ENCODE measurements at places on chromosomes 5 and 9.
A peak's percentile ranks its signal among the peaks of the same experiment; 100 is the strongest.

DNA sequence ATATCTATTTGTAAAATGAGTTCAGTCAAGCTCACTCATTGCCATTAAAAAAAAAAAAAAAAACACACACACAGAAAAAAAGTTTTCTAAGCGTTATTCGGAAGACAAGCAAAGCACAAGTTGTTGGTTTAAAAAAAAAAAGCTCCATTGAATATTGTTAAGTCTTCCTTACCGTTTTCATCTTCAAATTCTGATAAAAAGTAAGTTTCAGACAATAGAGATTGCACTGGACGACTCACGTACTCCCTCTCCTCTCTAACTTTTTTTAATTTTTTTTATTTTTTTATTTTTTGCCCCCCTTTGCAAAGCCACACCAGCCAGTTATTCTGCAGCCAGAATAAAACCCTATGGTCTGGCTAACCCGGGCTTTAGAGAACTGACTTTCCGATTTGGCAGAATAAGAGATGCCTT, 544 bp downstream of the ADAMTS6 start:
- H3K36me3 ChIP-seq = no peaks in the 10 kb centered on the region
- H3K4me3 ChIP-seq = peak overlapping the region; percentile 90
- no peaks in the 10 kb centered on the region for H3K27me3 ChIP-seq
- no peaks in the 10 kb centered on the region for H3K4me1 ChIP-seq
- peak overlapping the region; percentile 48 for H3K27ac ChIP-seq

DNA sequence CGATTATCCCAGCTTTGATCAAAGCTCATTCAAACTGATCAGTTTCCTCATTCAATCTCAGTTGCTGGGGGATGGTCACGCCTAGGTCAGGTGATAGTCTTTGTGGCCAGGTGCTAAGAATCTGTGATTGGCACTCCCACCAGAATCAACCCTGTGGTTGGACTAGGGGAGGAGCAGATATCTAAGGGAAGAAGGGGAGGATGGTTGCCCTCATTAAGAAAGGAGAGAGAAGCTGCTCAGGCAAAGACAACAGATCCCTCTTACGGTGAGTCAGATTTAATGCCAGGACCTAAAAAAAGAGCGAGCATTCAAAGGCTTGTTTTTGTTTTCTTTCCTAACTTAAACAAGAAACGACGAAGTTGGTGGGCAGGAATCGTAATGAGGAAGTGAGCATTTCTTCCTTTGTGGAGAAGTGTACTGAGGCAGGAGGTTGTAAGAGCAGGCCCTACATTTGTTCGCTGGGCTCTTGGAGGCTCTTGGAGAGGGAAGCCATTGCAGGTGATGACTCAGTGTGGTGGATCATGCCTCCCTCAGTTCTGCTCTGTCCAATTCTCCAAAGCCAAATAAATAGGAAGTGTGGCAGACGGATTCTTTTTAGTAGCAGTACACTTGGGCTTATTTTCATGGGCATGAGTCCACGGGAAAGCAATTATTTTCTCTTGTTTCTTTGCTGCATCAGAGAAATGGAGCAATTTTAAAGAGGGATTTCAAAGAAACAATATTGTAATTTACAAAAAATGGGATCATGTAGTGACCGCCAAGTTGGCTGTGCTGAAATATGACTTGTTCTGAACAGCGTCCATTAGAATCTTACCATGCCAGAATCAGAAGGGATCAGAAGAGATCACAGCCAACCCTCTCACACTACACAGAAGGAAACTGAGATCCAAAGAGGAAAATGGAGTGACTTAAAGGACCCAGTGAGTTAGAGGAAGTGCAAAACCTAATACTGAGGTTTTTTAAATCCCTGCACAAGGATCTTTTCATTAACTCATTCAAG, 18.7 kb upstream of the TGFBR1 start:
- peak; percentile 65 for DNase-seq
- no peaks in the 10 kb centered on the region for H3K27me3 ChIP-seq
- no peak overlapping the region for H3K4me3 ChIP-seq
- H3K36me3 ChIP-seq = no peaks in the 10 kb centered on the region

- H3K4me1 ChIP-seq = no peaks in the 10 kb centered on the region
- H3K27me3 ChIP-seq = no peaks in the 10 kb centered on the region
- H3K4me3 ChIP-seq = no peak overlapping the region
- no peak for DNase-seq
Measured at GRCh38 chr9:90684736-90685135, 42.1 kb upstream of the DIRAS2 start.

GRCh38 chr5:96387616-96388015, 45.4 kb downstream of the PCSK1 start:
- H3K36me3 ChIP-seq = no peaks in the 10 kb centered on the region
- no peaks in the 10 kb centered on the region for H3K27me3 ChIP-seq
- no peak overlapping the region for H3K27ac ChIP-seq
- H3K4me1 ChIP-seq = no peaks in the 10 kb centered on the region
- no peak overlapping the region for H3K4me3 ChIP-seq

- H3K36me3 ChIP-seq = no peaks in the 10 kb centered on the region
- H3K27me3 ChIP-seq = no peaks in the 10 kb centered on the region
- no peak for DNase-seq
- H3K4me1 ChIP-seq = no peaks in the 10 kb centered on the region
- H3K4me3 ChIP-seq = no peak overlapping the region
Measured at GRCh38 chr9:137984005-137984404, 106.4 kb downstream of the CACNA1B start.

DNA sequence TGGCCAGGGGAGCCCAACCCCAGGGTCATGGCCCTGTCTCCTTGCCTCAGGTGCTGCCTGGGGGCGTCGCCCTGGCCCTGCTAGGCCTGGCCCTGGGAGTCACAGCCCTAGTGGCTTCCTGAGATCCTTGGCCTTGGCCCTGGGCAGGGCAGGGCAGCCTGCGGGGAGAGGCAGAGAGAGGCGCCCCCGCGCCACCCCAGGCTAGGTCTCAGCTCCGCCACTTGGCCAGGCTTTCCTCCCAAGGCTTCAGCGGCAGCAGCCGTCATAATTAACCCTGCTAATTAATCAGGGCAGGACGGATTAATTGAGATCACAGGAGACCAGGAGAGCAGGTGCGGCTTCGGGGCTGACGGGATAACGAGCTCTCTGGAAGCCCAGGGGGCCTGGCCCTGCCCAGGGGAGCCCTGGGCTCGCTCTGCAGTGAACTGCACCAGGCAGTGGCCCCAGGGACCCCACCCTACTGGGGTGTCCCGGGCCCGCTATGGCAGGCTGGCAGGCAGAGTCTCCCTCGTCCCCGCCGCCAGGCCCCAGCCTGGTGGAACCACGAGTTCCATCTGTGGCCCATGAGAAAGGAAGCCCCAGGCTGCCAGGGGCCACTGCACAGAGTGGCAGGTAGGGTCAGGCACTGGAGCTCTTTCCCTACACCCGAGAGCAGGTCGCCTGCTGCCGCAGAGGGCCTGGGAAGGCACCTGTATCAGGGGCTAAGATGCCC, 269.6 kb downstream of the PBX3 start:
- no peaks in the 10 kb centered on the region for H3K4me1 ChIP-seq
- no peak overlapping the region for H3K27ac ChIP-seq
- H3K36me3 ChIP-seq = no peaks in the 10 kb centered on the region
- no peak for DNase-seq
- no peaks in the 10 kb centered on the region for H3K27me3 ChIP-seq
- H3K4me3 ChIP-seq = no peak overlapping the region

DNA sequence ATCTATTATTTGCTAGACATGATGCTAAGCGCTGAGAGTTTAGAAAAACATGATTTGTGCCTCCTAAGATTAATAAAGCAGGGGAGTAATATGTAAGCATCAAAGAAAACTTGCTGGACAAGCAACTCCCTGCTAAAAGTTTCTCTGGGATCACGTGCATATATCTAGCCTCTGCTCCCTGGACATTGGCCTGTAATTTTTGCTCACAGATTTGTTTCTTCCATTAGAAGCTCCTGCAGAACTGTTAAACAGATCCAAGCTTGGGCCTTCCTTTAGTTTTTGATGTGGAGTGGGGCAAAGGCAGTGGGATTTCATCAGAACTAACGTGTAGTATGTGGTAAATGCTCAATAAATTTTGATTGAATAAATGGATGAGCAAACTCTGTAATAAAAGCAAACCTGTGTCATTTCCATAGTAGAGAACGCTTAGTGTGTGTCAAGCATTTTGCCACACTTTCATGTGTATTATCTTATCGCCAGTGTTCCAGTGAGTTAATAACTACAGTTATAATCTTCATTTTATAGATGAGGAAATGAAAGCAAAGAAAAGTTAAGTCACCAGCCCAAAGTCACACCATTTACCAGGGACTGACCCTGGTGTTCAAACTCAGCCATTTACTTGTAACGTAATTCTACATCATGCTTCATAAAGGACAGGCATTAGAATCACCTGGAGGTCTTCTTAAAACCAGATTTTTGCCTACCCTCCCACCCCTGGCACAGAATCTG, 100.3 kb downstream of the PCSK5 start:
- no peak overlapping the region for H3K4me3 ChIP-seq
- H3K36me3 ChIP-seq = peaks cover 2% of the 10 kb centered on the region
- no peaks in the 10 kb centered on the region for H3K27me3 ChIP-seq
- peaks cover 3% of the 10 kb centered on the region for H3K4me1 ChIP-seq

GRCh38 chr5:150710165-150710564, 9.3 kb upstream of the RBM22 start:
- no peak overlapping the region for H3K27ac ChIP-seq
- no peak for DNase-seq
- H3K4me3 ChIP-seq = no peak overlapping the region
- no peaks in the 10 kb centered on the region for H3K4me1 ChIP-seq
- H3K27me3 ChIP-seq = no peaks in the 10 kb centered on the region
- H3K36me3 ChIP-seq = peaks cover 6% of the 10 kb centered on the region

DNA sequence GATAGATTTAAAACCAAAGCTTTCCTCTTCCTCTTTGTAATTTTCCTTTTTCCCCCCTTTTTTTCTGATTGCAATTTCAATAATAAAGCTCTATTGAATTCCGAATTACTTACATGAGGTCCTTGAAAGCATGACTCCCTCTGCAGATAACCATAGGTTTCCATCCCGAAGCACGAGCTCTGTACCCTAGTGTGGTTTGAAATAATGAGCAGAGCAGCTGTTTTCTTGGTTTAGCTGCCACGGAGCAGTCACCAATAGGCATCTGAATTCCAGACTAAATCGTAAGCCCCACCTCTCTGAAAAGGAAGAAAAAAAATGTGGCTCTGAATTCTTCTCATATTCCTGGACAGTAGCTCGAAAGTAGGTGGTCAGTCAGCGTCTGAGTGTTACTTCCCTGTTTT, 18.5 kb upstream of the GNE start:
- DNase-seq = no peak
- H3K36me3 ChIP-seq = no peaks in the 10 kb centered on the region
- H3K4me3 ChIP-seq = no peak overlapping the region
- H3K27ac ChIP-seq = no peak overlapping the region
- no peaks in the 10 kb centered on the region for H3K4me1 ChIP-seq

GRCh38 chr9:134743853-134744252, 102.2 kb downstream of the COL5A1 start:
- no peaks in the 10 kb centered on the region for H3K27me3 ChIP-seq
- peaks cover 15% of the 10 kb centered on the region for H3K36me3 ChIP-seq
- H3K4me1 ChIP-seq = no peaks in the 10 kb centered on the region

GRCh38 chr9:2072752-2073405, 57.7 kb downstream of the SMARCA2 start:
- H3K27me3 ChIP-seq = no peaks in the 10 kb centered on the region
- no peak overlapping the region for H3K4me3 ChIP-seq
- no peaks in the 10 kb centered on the region for H3K4me1 ChIP-seq
- peaks cover 21% of the 10 kb centered on the region for H3K36me3 ChIP-seq
- DNase-seq = no peak
- H3K27ac ChIP-seq = no peak overlapping the region

DNA sequence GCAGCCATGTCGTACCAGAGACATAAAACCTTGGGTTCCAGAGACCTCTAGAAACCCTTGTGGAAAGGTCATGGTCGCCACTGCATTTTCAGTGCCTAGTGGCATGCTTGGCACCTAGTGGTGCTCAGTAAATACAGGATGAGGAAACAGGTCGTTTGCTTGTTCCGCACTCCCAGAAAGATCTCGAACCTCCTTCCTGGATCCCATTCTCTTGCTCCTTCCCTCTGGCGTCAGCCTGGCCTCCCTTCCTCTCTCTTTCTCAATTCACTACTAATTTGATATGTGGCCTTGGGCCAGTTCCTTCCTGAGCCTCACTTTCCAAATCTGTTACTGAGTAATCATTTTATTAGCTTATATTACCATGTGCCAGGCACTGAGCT, 4.4 kb downstream of the NDST1 start:
- H3K4me1 ChIP-seq = peaks cover 2% of the 10 kb centered on the region
- no peak overlapping the region for H3K27ac ChIP-seq
- no peaks in the 10 kb centered on the region for H3K36me3 ChIP-seq
- no peak overlapping the region for H3K4me3 ChIP-seq
- no peaks in the 10 kb centered on the region for H3K27me3 ChIP-seq

DNA sequence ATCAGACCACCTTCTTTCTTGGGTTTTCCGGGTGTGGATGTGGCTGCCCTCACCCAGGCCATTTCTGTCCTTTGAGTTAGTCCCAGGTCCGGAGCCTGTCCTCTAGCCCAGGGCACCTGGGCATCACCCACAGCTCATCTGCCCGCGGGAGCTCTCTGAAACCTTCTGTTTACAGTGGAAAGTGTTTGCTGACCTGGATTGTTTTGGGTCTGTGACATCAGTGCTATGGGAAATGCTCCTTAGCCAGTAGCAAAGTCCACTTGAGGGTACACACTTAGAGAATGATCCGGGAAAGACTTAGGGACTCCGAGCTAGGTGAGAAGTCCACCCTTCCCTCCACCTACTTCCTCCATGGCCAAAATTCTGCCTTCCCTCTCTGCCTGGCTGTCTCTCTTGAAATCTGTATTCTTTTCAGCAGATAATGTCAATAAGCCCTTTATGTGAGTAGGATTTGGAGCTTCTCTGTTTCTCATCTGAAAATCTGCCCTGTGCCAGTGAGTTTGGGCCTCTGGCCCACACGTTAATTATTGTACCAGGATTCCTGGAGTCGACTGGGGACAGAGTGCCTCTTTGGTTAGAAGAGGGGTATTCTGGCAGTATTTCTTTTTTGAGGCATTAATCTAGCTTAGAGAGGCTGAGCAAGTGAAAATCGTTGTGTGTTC, 19.9 kb downstream of the ABLIM3 start:
- no peaks in the 10 kb centered on the region for H3K27me3 ChIP-seq
- H3K4me1 ChIP-seq = peaks cover 2% of the 10 kb centered on the region
- no peak overlapping the region for H3K27ac ChIP-seq
- H3K4me3 ChIP-seq = no peak overlapping the region
- DNase-seq = no peak

DNA sequence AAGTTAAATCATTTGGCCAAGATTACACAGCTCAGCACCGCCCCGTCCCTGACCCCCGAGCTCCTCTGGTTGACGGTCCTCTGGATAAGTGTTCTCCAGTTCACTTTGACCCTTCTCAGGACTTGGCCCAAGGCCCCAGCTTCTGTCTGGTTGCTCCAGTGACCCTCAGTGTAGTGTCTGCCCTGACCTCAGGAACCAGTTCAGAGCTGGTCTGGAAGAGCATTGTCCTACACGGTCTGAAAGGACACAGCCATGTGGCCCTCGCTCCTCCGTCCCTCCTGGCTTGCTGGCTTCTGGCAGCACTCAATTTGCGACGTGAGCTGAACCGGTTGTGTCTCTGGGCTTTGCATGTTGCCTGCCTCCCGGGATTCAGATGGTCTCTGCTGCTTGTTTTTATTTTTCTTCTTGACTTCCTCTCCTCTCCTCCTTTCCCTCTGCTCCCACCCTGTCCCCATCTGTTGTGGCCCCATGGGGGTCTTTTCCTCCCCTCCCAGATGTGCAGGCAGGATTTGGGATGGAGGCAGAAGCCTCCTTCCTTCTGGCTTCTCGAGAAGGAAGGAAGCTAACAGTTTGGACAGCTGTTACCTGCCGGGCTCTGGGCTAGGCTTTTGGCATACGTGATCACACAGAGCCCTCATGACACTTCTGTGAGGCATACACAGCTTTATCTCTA, 72.0 kb downstream of the PPARGC1B start:
- H3K4me3 ChIP-seq = no peak overlapping the region
- no peak for DNase-seq
- H3K4me1 ChIP-seq = no peaks in the 10 kb centered on the region
- H3K27me3 ChIP-seq = no peaks in the 10 kb centered on the region
- H3K36me3 ChIP-seq = no peaks in the 10 kb centered on the region
